ENCODE measurements at places on chromosomes 13 and 19.

DNA sequence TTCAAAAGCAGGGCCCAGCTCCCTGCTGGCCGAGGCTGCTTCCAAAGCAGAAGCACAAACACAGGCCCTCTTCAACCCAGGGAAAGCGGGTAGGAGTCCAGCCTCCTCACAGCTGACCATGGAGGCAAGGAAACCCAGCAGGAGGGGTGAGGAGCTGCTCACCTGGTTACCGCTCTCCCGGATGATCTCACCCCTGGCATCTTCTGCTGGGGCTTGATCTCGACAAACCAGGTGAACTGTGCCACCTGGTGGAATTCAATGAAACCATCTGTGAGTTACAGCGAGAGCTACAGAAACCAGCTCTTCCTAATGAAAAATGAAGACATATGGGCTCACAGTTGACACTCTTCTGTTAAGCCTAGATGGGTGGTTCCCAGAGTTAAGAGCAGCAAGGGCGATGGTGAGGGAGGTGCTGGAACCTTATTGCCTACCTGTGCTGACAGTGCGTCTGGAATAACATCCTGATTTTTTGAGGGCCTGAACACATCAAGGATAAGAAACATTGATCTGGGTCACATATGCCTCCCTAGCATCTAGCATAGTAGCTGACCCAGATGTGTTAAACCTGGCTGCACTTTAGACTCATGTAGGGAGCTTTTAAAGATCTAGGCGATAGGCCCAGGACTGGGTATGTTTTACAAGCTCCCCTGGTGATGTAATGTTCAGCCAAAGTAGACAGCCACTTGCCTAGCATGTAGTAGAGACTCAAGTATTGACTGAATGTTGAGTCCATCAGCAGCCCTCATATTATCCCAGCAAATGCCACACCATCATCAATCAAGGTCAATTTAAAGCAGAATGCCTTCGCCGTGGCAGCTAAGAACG, 6.1 kb downstream of the DHRS12 start:
- DNase-seq, result no peak

GRCh38 chr19:9839415-9839814, 4.3 kb downstream of the PIN1 start:
- no peak for DNase-seq

- DNase-seq, result no peak
Observed at GRCh38 chr19:49790866-49791265, 22.2 kb downstream of the FUZ start.

- no peak for DNase-seq
Observed at GRCh38 chr19:17324357-17325114, 10.1 kb downstream of the ANO8 start.

DNA sequence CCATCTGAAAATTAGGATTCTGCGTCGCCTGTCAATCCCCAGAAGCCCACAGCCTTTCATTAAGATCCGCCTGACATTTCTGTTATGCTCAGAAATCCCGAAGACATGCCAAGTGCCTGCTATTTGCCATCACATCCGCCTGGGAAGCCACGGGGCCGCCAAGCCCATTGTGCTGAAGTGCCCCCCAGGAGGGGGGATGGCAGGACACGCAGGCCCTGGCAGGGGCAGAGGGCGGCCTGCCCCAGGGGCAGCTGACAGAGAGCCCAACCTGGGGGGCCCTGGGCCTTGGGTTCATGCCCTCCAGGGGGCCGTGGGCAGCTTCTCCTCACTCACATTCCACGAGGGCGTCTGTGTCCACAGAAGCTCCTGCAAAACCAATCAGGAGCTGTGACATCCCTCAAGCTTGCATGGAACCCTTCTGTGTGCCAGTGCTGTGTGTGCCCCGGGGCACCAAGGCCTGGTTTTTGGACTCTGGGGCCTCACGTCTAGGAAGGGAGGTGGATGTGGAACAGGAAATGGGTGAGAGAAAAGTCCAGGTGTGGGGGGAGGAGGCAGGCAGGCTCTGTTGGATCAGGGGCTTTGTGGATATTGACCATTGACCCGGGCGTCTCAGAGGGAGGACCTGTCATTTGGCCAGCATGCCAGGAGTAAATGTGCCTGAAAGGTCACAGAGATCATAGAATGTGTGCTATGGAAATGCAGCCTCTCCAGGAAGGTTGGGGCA, 122.9 kb downstream of the URI1 start:
- no peak for DNase-seq

- DNase-seq, result no peak
Observed at GRCh38 chr13:25109341-25109740, 13.4 kb downstream of the PABPC3 start.

DNA sequence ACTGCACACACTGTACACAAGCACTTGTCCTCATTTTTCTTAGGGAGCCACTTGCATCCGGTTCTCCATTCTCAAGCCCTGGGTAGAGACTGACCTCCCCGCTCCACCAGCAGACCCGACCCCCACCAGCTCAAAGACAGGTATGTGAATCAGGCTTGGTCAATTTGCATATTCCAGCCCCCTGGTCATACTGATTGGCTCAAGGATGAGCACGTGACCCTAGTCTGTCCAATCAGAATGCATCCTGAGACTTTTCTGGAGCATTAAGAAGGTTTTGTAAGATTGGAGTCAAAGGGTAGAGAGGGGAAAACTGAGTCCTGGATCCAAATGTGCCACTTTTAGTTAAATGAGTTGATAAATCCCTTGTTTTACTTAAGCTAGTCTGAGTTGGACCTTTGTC, 34.1 kb downstream of the NOTCH3 start:
- DNase-seq, result no peak

DNA sequence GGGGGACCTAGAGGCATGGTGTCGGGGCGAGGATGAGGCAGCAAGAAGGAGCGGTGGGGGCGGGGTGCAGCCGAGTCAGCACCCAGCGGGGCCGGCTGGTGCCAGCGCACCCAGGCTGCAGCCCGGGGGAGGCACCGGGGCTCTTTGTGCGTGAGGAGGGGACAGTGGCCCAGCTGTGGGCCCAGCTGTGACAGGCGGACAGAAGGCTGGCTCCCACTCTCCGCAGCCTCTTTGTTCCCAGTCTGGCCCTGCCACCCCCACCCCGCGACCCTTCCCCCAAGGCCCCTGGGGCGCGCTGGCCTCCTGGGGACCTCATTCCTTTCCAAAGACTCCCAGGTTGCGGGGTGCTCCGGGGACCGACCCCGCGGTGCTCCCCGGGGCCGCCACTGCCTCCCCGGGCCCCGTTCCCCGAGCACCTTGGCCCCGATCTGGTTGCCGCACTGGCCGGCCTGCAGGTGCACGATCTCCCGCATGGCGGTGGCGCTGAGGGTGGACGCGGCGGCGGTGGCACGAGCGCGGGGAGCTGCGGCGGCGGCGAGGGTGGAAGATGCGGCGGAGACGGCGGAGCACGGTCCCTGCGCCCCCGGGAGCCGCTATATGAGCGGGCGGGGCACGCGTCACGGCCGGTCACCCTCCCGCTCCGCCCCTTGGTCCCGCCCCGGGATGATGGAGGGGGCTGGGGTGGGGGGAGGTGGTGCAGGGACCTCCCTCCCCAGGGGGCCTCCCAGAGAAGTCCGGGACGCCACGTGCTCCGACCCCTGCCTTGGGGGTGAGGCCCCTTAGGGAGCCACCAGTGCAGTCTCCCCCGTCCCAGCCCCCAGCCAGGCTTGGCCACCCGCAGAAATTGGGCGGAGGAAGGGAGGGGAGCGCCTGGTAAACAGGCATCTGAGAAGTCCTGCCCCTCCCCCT, at the start of gene TUBB4A:
Gene TUBB4A (minus strand): TSS at position 570 of the 909 bp plus-strand sequence. CDS start 97 bp downstream, at position 473.
- DNase-seq, result no peak

GRCh38 chr19:39401070-39401548, 5.5 kb upstream of the ZFP36 start:
- DNase-seq, result no peak

DNA sequence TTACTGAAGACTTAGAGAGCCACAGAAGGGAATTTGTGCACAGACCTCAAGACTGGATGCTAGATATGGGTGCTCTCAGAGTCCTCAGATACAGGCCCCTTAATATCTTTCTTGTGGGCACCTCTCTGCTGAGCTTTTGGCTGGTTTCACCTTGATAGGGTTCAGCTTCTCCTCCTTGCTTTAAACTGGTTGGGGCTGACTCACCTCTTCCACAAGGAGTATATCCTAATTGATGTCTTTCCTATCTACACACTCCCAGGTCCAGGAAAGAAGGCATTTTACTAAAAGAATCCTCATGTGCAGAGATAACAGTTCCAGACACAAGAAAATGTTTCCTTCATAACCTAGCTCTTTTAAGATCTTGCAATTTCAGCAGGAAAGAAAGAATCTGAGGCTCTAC, 284.4 kb downstream of the NDFIP2 start:
- DNase-seq, result no peak

DNA sequence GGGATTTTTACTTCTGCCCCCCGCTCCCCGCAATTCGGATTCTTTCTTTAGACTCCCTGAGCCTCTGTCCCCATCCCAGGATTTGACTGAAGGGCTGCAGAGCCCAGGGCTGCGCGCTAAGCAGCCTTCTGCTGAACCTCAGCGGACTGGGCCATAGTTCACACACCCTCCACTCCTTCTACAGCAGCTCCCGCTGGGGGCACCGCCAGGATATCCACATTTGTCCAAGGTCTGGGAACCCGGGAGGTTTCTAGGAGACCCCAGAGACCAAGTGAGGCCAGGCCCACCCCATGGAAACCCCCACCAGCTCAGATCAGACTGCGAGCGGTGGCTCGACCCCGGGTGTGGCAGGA, 463.3 kb downstream of the ITGBL1 start:
- no peak for DNase-seq

DNA sequence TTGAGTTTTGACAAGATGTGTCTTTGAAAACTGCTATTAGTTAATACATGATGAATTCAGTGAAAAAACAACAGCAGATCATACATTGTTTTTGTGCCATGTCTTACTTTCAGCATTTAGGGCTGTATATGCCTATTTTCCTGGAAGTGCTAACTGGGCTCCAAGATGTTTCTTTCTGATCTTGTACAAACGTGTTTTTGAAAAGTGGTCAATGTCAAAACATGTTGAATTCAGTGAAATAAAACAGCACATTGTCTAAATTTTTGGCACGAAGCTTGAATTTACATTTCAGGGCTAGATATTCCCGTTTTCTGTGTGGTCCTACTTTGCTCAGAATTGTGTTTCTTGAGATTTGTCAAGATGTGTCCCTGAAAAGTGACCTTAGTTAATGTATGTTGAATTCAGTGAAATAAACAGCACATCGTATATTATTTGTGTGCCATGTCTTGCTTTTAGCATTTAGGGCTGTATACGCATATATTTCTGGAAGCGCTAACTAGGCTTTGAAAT, 14.7 kb upstream of the PARP4 start:
- DNase-seq, result no peak

DNA sequence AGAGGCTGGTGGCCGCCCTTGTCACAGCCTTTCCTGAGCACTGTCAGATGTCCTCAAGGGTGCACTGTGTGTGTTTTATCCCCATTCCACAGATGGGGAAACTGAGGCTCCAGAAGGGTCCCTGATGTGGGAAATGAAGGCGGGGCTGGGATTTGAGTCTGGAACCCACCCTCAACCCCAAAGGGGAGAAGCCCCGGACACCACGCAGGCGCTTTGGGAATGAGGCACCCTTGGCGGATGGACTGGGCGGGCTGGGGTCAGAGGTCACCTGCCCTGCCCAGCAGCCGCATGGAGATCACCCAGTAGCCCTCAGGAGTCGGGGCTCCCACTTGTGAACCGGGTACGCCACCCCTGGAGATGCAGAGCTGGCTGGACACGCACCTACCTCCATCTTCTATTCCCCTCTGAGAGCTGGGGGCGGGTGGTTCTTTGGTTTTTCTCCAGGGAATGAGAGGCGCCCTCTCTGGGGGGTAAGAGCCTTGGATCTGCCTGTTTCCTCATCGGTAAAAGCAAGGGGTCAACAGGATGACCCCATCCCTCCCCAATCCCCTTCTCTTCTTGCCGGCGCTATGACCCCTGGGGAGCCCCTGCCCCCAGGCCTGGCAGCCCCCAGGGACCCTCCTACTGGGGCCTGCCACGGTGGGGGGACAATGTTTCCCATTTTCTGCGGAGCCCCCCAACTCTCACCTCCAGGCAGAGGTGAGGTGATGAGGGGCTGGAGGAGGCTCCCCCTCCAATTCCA, 8.3 kb upstream of the ONECUT3 start:
- DNase-seq, result no peak

DNA sequence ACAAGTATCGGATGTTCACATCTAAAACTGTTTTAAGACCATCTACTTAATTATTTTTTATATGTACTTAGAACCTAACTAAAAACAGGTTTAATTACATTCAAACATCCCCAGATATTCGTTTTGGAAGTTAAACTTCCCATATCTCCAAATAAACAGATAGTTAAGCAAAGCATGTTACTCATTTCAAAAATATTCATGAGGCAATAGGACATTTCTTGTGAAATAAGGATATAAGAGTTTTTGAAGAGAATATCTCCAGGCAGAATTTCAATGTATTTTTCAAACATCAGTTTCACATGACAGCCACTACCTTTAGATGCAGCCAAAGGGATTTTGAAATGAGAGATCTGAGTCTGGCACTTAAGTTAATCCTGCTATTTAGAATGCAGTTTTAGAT, 697.5 kb downstream of the SLITRK1 start:
- no peak for DNase-seq

GRCh38 chr13:63855457-63856118, 2439.9 kb upstream of the PCDH20 start:
- DNase-seq, result no peak

DNA sequence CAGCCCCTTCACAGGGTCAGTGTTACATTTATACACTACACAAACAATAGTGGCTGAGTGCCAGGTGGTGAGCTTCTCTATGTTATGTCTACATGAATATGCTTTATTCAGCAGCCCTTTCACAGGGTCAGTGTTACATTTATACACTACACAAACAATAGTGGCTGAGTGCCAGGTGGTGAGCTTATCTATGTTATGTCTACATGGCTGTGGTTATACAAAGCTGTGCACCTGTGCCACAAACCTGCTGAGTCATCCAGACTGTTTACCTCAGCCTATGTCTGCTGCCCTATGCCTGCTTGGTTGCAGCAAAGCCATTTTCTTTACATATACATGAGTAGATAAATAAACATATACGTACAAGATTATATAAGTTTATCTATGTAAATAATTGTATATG, 76.5 kb downstream of the ZNF726 start:
- no peak for DNase-seq

GRCh38 chr19:38463365-38463764, 29.9 kb downstream of the RYR1 start:
- no peak for DNase-seq

DNA sequence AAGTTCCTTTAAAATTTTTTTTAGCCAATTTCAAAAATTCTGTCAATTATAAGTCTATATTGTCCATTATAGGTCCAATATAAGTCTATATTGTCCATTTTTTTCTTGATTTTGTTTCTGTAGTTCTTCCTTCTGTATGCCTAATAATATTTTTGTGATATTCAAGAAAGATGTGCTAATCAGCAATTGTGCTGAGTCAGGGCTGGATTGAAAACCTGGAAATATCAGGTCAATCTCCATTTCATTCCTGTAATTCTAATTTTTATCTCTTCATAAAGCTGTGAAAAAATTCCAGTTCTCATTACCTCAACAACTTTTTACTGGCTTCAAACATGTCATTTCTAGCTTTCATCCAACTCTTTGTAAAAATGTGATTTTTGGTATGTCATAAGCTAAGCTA, 353.7 kb downstream of the SLITRK6 start:
- no peak for DNase-seq

Data from SJSA1 (cell line).